A172 (cell line): ENCODE measurements at places on chromosomes 5 and 9. TPM values are rescaled to one million over a fixed set of nuclear protein-coding genes. Genes with fewer than 3 reads are reported as not detected.

DNA sequence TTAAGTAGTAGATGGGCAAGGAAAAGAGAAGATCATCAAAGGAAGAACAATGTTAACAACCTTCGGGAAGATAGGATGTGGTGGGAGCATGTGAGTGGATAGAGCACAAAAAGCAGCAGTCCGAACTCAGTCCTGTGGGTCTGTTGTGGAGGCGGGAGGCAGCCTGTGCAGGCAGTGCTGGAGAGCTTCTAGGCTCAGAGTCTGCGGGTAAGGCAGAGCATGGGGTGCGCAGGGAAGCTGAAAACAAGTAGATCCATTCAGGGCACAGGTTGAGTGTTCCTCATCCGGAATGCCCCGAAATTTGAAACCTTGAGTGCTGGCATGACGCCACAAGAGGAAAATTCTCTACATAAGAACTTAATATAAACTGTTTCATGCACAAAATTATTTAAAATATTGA, 84.9 kb downstream of the PPIC start:
- DNase-seq, result no peak

DNA sequence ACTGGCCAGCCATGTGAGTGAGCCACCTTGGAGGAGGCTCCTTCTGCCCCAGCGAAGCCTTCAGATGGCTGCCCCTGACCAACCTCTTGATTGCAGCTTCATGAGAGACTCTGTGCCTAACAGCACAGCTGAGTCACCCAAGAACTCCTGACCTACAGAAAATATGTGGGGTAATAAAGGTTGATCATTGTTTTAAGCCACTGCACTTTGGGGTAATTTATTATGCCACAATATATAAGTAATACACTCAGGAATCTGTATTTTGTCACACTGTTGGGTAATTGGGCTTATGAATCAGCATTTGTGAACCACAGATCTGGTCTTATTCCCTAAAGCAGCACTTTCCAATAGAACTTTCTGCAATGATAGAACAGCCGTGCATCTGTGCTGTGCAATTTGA, 24.4 kb upstream of the VDAC1 start:
- DNase-seq, result peak; percentile 91

The AFAP1L1 gene
- 0.36 and 1.4 TPM in 2 replicates for total RNA-seq

GRCh38 chr9:24073007-24073592, 247.1 kb upstream of the ELAVL2 start:
- DNase-seq, result no peak

DNA sequence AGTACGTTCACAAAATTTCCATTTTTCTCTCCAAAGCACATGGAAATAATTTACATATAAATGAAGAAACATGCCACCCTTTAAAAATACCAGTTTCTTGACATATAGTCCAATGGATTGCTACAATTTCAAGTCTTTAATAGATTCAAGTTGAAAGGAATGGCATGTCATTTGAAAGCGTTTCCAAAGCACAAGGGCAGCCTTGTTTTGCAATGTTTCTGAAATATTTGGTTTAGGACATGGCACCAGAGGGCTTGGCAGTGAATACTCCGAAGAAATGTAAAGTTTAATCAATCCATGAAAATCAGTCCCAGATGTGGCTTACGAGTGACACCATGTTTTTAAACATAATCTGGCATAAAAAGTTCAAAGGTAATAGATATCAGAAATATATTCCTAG, 333.7 kb downstream of the PDE4D start:
- no peak for DNase-seq

The ADCY2 gene
- total RNA-seq, result 0.10 and 1.2 TPM in 2 replicates

The SLC6A7 gene
- not detected in 2 replicates for total RNA-seq

GRCh38 chr5:56155992-56156584, 77.0 kb downstream of the ANKRD55 start:
- no peak for DNase-seq

The PCDHGC3 gene
- 46.6 and 51.7 TPM in 2 replicates for total RNA-seq

DNA sequence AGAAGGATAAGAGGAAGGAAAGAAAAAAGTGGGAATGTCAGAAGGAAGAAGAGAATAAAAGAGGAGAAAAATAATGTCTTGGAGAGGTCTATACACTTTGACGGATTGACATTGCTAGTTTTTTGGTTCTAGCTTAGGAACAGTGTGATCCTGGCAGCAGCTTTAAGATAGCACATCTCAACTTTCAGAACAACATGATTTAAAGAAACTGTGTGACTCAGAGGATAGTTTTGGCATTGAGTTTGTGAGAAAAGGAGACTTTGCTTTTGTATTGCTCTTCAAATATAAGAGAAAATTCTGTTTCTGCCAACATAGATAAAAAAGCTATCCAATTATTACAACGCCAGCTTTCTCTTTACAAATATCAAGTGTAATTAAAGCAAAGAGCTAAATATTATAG, 260.7 kb upstream of the ARRDC3 start:
- no peak for DNase-seq

GRCh38 chr5:178216779-178217178, 12.4 kb downstream of the HNRNPAB start:
- no peak for DNase-seq

The IFNA2 gene
- total RNA-seq, result not detected in 2 replicates

DNA sequence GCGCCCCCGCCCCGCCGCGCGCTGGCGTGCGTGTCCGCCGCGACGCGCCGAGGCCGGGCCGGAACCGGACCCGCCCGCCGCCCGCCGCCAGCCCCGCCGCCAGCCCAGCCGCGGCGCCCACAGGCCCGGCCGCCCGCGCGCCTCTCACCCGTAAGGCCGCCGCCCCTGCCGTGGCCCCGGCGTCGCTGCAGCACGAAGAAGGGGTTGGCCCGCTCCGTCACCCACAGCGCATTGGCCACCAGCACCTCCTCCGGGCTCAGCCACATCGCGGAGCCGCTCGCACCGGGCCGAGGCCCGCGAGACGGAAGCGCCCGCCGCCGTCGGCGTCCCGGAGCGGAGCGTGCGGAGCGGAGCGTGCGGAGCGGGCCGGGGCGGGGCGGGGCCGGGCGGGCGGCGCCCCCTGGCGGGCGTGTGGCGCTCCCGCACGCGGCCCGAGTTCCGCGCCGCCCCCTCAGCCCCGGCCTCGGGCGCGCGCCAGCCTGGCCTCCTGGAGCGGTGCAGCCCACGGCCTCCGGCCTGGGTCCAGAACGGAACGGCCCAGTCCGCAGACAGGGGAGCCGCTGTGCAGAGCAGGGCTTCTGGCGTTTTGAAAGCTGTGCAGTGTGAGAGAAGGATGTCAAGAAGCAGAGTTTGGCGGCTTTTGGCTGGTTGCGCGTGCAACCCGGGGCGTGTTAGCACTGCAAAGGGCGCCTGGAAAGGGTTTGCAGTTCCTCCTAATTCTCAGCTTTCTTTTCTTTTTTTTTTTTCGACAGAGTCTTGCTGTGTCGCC, at the start of gene TBC1D9B:
Gene TBC1D9B, minus strand, starts transcription at position 342 of the 769 bp plus-strand sequence. Its CDS starts 76 bp downstream, at position 266.
- peak; percentile 40 for DNase-seq
